ENCODE measurements at places on chromosomes 13 and 19.

GRCh38 chr19:55504252-55504603 lies 16.0 kb downstream of the SSC5D start:
- DNase-seq: no peak

DNA sequence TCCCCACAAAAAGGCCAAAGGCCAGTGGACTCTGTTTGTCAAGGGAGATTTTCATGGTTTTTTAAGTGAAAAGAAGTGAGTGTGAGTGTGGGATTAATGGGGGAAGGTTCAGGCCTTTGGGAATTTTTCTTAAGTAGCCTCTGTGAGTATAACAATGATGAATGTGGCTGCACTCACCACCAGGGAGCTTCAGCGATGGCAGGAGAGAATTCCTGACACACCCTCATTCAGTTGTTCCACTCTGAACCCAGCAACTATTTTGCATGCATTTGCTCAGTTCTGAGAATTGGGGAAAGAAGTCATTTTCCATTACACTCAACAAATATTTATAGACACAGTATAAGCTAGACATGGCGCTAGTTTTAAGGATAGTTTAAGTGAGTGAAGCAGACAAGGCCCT lies 117.9 kb downstream of the CCNA1 start:
- no peak for DNase-seq

GRCh38 chr13:53126841-53127245 lies 98.2 kb downstream of the OLFM4 start:
- DNase-seq: no peak

DNA sequence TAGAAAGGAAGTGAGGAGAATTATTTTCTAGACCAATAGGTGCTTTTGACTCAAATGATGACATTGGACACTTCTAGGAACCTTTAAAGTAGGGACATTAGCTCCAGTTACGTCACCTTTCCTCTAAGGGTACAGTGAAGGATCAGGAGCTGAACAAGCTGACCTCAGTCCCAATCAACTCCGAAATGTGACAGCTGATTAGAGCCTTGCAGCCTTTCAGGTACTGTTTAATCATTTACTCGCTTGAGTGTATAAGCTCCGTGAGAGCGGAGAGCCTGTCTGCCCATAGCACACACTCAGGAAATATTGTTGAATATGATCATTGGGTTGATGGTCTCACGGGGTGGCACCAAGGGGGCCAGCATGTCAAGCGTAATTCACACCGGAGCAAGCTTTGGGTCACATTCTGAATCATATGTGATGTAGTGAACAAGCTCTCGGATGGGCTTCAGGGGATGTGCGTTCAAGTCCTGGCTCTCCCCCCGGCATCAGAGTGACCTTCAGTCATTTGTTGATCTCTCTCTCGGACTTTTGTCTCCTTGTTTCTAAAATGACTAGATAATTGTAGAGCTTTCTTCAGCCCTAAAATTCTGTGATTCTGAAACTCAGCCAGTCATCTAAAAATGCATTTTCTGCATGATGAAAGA lies 141.9 kb downstream of the ZIC5 start:
- no peak for DNase-seq

GRCh38 chr19:19098703-19099632 lies 35.2 kb downstream of the SLC25A42 start:
- no peak for DNase-seq

- no peak for DNase-seq
Measured at GRCh38 chr13:50392977-50393376, 377.7 kb downstream of the KCNRG start.

DNA sequence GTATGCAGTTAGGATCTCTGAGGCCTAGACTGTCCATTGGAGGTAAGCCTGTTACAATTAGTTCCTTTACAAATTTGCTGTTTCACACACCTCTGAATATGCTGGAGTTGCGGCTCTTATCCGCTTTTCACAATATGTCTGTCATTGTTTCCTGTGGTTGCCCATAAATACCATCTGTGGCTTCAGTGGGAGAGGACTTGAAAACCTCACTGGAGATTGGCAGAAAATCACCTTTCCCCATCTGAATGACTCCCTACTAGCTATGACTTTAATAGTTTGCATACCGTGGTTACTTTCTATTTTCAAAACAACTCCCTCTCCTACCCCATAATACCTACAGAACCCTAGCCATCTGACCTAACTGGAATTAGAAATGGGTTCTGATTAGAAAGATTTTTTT lies 454.3 kb downstream of the PCDH17 start:
- no peak for DNase-seq

- DNase-seq: no peak
Measured at GRCh38 chr13:29369060-29369743, 226.3 kb downstream of the SLC7A1 start.

DNA sequence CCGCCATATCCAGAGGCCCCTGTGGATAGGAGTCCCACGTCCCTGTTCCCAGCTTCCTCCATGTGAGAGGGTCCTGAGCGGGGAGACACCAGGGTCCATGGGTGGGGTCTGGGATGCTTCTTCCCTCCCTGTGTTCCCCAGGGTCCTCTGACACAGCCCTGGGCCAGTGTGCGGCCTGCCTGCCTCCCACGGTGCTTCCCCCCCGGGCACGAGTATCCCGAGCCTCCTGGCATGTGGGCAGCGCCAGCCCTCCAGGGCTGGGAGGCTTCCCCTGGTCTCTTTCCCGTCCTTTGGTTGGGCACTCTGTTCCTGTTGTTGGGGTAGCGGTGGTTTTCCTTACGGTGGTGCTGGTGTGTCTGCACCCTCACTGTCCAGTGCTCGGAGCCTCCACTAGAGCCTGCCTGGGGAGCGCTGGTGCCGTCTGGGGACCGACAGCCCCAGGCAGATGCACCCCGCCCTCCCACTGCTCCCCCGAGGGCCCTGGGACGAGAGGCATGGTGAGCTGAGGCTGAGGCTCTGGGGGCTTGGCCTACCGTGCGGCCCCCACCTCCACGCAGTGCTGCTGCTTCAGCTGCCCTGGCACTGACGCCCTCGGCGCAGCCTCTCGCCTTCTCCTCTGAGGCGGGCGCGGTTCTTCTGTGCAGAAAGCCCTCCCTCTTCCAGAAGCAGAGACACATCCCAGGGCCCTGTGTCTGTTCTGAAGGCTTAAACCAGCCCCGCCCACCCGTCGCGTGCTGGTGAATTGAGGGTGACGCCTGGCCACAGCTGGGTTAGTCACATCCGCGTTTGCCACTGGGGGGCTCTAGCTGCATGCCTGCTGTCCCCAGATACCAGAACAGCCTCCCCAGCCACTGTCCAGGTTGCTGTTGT lies 27.9 kb downstream of the PLEKHJ1 start:
- no peak for DNase-seq

DNA sequence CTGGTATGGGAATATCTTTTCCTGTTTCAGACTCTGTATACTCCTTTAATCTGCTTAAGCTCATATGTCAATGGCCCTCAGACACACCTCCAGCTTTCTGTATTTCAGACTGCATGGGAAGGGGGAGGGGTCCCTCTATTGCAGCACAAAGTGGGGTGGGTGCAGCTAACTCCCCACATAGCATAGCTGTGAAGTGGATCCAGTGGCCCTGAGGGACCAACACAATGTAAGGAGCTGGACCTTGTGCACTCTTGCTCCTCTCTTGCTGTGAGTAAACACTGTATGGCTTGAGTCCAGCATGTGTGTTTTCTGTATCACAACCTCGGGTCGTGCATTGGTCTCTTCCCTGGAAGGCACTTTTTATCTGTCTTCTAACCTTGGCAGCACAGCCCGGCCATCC lies 669.9 kb downstream of the PCDH9 start:
- no peak for DNase-seq
